Hypothalamus (tissue), 51 donors: ENCODE measurements at places on chromosomes 16 and 17.

DNA sequence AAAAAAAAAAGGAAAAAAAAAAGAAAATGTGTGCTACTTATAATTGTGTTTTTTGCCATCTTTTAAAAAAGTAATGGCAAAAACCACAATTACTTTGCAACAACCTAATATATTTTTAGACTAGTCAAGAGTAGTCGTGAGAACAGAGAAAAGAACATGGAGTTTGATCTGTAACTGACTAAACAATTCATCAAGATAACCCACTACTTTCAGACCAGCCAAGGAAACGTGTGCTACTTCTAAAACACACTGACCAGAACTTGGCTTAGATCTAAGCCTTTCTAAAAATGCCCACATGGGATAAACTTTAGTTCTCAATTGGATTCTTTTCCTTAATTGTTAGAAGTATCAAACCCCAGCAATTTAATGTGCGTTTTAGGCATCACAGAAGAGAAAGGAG is 616 bp downstream of the PECAM1 start:
- no peak for DNase-seq

- no peak for DNase-seq
Observed at GRCh38 chr17:35103271-35103670, 16.4 kb downstream of the RAD51D start.

DNA sequence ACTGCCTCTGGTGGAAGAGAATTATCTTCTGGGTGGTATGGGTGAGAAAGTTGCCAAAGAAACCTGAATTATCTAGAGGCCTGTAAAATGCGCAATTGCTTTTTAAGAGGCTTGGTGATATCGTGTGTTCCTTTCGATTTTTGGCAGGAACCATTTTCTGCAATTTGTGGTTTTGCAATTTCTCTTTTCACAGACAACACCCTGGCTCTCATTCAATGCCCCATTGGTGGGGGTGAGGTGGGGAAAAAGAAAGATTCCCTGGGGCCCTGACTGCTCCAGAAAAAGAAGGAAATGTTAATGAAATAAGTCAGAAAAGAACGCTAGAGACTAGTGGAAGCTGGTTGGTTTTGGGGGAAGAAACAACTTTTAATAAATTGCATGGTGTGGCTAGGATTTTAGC is 77.4 kb downstream of the ANKFN1 start:
- DNase-seq, result no peak

DNA sequence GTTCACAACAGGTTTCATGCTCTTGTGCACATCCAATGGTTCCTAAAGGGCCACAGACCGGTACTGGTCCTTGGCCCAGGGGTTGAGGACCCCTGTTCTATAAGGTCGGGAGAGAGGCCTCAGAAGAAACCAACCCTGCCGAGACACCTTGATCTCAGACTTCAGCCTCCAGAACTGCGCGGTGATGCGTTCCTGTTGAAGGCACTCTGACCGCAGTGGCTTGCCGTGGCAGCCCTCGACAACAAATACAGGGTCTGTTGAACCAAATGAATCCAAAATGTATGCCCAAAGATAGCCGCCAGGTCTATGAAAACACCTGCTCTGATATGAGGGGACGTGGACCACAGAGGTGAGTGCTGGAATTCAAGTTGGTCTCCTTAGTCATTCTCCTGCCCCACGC is 389.8 kb downstream of the SEC14L1 start:
- no peak for DNase-seq

DNA sequence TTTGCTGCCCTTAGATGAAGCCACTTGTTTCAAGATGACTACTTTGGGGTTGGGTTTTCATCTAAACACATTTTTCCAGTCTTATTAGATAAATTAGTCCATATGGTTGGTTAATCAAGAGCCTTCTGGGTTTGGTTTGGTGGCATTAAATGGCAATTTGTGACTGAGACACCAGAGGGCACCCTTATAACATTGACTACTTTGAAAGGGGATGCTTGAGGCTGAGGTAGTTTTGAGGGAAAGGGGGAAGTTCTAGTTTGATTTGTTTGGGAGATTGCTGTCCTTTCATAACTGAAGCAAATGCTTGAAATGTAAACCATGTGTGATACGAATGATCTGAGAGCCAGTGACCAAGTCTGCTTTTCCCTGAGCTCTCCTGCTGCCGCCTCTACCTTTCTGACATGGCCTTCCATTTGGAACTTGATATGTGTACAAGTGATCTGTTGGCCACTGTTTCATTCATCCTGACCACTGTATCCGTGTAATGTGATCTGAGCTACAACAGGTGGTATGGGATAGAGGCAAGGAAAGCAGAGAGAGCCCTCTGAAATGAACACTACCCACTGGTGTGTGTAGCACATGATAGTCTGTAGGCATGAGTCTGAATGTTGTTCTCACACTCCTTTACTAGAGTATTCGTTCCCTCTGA is 5.8 kb upstream of the RARA start:
- DNase-seq, result peak; percentile 19

GRCh38 chr16:7161891-7162290 is 170.8 kb upstream of the RBFOX1 start:
- no peak for DNase-seq

DNA sequence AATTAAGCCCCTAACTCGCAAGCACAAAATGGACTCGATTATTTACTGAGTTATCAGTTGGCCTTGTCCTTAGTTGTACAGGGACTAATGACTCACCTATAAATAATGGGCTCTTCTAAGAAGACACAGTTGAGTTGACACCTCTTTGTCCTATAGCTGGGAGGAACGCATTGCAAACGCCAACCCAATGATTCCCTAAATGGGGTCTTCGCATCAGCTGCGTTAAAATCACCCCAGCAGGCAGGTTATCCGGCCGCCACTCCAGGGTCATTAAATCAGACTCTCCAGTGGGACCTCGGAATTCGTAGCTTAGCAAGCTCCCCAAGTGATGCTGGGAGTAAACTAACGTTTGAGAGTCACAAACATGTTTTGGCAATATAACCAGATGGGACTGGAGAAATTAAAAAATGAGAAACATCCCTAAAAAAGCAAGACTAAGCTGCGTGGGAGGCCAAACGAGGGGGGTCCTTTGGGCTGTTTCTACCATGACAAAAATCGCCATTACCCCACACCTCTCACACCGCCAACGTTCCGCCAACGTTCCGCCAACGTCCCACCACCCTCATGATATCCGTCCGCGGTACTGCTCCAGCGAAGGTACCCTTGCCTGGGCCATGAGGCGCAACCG is 932 bp upstream of the NFE2L1 start:
- no peak for DNase-seq

GRCh38 chr17:70053241-70054234 is 21.5 kb upstream of the KCNJ16 start:
- DNase-seq, result no peak

- DNase-seq, result no peak
Observed at GRCh38 chr17:63974594-63975192, 2.0 kb upstream of the SCN4A start.

DNA sequence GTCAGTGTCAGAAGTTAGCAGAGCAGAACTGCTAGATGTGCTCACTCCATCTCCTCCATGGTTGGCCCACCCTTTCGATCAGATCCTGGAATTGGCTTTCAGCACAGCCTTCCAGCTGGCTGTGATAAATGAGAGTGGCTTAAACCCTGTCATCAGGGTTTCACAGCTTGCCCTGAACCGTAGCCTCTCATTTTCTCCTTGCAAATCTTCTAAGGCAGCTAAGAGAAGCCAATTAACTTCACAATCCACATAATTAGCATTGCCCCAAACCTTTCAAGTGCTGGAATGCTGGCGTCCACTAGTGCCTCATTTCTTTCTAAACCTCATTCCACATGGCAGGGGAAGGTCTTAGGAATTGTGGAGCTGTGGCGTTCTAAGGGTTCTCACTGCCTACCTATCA is 21.7 kb downstream of the MILR1 start:
- no peak for DNase-seq

DNA sequence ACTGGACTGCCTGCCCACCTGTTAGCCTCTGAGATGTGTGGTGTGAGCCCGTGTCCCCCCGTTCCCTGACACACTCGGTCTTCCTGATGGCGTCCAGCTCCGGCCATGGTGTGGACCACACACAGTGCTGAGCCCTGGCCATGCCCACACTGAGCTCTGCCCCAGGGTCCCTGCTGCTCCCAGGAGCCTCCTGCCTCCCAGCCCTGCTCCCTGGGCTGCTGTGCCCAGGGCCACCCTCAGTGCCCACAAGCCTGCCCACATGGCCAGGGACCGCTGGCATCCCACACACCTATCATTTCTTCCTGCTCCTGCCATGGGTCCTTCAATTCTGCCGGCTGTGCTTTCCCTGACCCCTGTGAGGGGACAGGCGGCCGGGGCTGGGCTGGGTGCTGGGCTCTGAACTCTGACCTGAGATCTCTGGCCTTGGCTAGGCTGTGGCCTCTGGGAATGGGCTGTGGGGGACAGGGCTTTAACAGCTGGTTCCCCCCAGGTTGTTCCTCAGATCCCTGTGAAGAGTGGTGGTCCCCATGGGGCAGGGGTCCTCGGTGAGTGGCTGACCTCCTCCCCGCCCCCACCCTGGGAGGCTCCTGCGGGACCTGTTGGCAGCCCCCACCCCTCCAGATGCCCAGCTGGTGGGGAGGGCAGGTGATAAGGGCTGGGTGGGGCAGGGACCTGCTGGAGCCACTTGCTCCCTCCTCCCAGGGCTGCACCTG is 4.0 kb downstream of the CEMP1 start:
- DNase-seq, result no peak

GRCh38 chr16:2032285-2033056 is 5.8 kb downstream of the NHERF2 start:
- DNase-seq, result no peak

DNA sequence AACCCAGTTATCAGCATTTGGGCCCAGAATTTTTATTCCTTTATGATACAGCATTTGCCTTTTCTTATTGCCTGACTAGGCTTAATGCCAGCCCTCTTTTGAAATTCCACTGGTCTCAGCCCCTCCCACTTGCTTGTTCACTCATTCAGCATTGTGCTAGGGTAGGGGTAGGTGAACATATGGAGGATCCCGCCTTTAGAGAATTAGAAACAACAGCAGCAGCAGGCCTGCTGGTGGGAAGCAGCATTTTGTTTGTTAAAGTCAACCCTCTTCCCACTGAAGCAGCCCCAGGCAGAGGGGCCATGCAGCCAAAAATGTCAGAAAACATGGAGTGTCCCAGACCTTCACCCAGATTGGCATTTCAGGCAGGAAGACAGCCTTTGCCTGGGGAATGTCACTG is 1355.2 kb downstream of the CDH8 start:
- DNase-seq, result no peak

- peak; percentile 60 for DNase-seq
Observed at GRCh38 chr17:81400154-81400977, 5.1 kb downstream of the BAHCC1 start.

DNA sequence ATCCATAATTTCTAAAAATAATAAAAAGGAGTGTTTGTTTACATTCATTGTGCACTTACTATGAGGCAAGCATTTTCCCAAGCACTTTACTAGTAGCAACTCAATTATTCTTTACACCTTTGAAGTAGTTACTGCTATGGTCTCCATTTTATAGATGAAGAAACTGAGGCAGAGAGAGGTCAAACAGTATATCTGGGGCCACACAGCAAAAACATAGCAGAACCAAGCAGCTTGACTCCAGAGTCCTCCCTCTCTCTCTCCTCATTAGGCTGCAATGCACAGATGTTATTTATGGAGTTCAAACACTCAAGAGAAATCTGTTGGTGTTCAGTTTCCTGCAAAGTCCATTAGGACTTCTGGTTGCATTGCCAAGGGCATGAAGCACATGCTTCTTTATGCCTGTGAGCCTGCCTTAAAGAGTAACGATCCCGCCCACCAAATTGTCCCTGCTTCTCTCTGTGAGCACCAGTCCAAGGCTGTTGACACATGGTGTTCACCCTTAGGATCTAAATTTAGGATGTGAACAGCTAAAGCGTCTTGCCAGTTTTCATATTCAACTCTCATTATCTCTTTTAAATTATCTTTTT is 44.0 kb downstream of the GPRC5B start:
- no peak for DNase-seq

- no peak for DNase-seq
Observed at GRCh38 chr16:66308096-66308495, 58.4 kb upstream of the CDH5 start.

DNA sequence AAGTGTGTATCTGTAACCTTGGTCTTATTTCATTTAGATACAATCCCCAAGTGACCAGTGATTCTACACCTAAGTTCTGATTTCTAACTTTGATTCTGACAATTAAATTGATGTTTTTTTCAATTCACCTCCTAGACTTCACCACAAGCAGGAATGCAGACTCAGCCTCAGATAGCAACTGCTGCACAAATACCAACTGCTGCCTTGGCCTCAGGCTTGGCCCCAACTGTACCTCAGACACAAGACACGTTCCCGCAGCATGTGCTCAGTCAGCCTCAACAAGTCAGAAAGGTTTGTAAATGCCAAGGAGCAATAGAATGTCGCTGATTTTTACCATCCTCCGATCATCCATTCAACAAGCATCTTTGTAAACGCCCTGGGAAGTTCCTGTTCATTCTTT is 177.7 kb downstream of the MRTFB start:
- DNase-seq, result no peak
